ENCODE measurements at places on chromosomes 5 and 9.

- DNase-seq, result no peak
Observed at GRCh38 chr5:110784901-110785300, 46.1 kb downstream of the SLC25A46 start.

GRCh38 chr5:150236313-150236712 is 46.5 kb downstream of the SLC6A7 start:
- DNase-seq, result no peak

DNA sequence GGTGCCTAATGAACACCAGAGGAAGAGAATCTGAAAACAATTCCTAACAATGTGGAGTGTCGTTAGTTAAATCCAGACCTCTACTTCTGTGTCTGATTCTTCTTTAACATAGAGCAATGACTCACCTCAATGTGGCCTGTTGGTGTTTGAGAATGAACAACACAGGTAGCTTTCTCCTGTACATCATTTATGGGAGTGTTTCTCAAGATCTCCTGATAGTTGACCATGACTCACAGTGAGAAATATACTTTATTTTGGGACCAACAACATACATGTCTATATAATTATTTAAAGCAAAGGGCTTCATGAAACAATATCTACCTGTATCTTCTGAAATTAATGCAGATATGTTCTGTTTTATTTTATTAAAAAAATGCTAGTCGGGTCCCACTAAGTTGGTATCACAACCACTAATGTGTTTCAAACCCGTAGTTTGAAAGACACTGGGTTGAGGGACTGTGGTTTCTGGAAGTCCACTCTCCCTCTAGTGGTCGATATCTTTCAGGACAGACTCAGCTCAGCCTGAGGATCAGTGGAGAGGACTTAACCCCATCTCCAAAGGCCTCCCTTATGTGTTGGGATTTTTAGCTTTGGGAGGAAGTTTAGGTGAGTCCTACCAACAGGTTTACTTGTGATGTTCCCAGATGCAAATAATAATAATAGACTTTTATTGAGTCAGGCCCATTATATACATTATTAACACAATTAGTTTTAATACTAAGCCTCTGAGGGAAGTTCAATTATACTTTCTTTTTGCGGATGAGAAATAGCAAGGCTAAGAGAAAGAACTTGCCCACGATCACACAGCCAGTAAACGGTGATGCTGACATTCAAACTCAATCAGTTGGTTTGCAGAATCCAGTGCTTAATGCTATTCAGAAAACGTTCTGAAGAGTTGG is 70.0 kb upstream of the KLF9 start:
- DNase-seq, result no peak

GRCh38 chr9:36503172-36504088 is 69.3 kb upstream of the MELK start:
- DNase-seq, result no peak

- DNase-seq, result no peak
Observed at GRCh38 chr9:130305381-130305780, 39.8 kb downstream of the HMCN2 start.

DNA sequence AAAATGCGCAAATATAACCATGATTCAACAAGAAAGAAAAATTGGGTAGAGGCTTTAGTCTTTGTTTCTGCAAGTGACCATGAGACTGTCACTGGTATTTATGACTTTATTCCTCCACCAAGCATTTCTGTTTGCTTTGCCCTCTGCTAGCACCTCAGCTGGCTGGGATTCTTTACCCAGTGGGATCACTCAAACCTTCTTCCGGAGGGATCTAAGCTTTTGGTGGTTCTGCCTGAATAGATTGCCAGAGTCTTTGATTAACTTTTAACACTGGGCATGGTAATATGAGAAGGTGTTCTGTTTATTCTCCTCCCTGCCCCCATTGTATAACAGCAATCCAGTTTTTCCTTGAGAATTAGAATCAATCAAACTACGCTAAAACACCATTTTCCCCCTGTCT is 59.1 kb upstream of the FBN2 start:
- DNase-seq, result no peak

DNA sequence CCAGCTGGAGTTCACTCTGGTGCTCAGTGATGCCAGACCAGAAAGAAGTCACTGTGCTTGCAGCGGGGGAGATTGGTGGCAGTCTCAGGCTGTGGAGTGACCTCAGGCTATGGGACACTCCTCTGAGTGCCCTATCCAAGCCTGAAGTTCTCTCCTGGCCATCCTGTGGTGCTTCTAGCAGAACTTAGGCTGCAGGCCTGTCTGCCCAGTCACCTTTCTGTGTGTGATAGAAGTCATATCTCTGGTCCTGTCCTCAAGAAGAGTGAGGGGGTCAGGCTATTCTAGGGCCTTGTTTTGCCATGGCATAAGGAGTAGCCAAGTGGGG is 9.3 kb downstream of the PDLIM4 start:
- no peak for DNase-seq

Data from T-helper 2 cell (primary cell).